ENCODE measurements at places on chromosomes 16 and 17.

- peak; percentile 7 for DNase-seq
Observed at GRCh38 chr17:31487648-31488263, 96.3 kb downstream of the RAB11FIP4 start.

DNA sequence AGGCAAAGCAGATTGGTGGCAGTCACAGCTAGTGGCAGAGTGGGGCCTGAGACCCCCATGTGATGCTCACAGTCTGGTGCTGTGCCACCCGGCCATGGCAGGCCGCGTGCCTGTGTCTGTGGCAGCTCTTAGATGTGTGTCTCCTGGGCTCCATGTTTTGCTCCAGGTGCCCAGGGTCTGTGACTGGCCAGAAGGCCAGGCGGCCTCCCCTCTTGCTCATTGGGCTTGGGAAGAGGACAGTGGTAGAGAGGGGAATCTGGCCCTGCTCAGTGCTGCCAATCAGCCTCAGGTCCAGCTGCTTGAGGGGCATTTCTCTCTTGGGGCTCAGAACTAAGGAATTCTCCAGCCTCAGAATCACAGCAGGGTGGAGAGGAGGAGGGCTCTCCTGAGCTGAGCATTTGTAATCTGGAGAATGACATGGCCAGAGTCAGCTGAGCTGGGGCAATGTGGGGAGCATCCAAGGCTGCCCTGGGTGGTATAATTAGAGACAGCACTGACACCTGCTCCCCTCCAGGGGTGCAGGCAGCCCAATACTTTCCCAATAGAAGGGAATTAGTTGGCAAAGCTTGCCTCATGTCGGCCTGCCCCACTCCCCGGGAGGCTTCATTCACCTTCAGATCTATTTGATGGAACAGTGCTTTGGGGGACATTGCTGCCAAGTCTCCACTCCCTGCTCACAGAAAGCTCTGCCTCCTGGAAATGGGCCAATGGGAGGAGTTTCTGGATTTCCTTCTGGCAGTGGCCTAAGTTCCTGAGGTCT lies 2.7 kb upstream of the LASP1NB start:
- DNase-seq, result peak; percentile 91

DNA sequence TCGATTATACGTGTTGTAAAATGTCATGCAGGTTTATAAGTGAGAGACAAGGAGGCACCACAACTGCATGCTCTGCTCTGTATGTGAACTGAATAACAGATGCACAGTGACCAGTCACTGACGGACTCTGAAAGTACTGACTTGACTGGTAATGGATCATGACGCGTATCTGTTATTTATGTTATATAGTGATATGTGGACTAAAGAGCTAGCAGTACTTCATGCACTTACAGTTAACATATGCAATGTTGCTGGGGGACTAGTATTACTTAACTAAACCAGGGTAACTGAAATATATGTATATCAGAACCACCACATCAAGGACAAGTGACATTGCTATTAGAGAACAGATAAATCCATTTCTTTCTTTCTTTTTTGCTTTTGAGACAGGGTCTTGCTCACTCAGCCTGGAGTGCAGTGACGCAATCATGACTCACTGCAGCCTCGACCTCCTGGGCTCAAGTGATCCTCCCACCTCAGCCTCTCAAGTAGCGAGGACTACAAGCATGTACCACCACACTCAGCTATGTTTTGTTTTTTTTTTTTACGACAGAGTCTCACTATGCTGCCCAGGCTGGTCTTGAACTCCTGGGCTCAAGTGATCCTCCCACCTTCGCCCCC lies 17.2 kb downstream of the COIL start:
- DNase-seq, result peak; percentile 27

DNA sequence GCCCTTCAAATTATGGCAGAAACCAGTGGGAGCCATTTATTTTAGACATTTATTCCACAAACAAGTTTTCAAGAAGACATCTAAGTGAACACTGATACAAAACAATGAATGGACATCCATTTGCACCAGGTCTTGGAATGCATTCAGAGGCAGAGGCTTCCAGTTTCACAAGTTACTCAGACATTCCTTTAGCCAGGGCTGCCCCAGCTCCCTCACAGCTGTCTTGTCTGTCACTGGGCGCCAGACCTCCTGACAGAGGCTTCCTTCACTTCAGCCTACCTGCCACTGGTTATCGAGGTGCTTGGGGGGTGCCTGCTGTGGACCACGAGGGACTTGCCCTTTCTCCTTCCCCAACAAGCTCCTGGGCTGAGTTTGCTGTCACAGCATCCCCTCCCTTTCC lies 19.2 kb downstream of the AQP8 start:
- no peak for DNase-seq

DNA sequence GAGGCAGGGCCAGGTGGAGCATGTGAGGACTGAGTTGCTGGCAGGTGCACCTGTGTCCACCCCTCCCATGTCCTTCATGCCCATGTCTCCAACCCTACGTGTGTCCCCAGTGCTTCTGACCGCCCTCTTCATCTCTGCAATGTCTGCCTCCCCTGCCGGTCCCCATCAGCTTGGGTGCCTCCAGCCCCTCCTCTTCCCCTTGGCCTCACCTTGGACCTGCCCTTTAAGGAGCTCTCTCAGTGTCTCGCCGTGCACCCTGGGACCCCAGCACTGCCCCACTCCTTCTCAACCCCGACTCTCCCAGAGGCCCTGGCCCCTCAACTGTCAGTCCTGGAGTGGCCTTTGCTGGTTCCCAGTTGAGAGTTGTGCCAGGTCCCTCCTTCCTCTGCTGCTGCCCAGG lies 15.0 kb downstream of the RIPOR1 start:
- DNase-seq, result no peak

- DNase-seq, result no peak
Observed at GRCh38 chr17:4648741-4649140, 7.3 kb upstream of the ALOX15 start.

GRCh38 chr16:83533193-83533592 lies 274.6 kb upstream of the HSBP1 start:
- DNase-seq, result no peak

DNA sequence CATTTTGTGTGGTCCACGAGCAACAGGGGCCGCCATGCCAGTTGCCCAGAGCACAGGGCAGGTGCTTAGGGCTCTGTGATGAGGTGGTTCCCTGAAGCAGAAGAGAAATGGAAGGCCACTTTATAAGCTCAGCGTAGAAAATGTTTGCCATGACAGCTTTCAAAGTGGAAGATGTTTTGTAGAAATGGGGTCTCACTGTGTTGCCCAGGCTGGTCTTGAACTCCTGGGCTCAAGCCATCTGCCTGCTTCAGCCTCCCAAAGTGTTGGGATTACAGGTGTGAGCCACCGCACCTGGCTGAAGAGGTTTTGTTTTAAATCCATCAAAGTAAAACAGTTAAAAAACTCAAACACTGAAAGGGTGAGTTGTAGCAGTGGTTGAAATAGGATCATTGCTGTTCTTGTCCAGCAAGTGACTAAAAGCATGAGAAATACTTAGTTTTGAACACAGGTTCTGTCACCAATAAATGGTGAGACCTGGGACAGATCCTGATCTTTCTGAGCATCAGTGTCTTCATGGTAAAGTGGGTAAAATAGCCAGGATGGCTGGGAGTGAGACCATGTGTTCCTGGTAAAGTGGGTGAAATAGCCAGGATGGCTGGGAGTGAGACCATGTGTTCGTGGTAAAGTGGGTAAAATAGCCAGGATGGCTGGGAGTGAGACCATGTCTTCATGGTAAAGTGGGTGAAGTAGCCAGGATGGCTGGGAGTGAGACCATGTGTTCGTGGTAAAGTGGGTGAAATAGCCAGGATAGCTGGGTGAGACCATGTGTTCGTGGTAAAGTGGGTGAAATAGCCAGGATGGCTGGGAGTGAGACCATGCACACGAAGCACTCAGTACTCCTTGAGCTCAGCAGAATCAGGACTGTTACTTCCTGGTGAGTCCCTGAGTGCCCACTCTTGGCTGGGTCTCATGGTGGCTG lies 46.0 kb downstream of the BANP start:
- DNase-seq, result no peak

GRCh38 chr17:75970011-75970523 lies 8.9 kb downstream of the ACOX1 start:
- DNase-seq, result peak; percentile 62

DNA sequence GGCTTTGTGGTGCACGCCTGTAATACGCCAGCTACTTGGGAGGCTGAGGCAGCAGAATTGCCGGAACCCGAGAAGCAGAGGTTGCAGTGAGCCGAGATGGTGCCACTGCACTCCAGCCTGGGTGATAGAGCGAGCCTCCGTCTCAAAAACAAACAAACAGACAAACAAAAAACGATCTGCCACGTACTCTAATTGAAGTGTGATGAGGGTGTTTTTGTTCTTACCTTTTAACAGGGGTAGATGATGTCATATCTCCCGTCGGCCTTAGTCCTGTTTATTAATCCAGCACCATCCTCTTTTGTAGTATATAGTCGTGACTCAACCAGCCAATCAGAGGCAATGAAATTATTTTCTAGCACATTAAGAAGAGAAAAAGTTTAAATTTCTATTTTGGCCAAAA lies 58.5 kb downstream of the IQCK start:
- DNase-seq, result no peak

DNA sequence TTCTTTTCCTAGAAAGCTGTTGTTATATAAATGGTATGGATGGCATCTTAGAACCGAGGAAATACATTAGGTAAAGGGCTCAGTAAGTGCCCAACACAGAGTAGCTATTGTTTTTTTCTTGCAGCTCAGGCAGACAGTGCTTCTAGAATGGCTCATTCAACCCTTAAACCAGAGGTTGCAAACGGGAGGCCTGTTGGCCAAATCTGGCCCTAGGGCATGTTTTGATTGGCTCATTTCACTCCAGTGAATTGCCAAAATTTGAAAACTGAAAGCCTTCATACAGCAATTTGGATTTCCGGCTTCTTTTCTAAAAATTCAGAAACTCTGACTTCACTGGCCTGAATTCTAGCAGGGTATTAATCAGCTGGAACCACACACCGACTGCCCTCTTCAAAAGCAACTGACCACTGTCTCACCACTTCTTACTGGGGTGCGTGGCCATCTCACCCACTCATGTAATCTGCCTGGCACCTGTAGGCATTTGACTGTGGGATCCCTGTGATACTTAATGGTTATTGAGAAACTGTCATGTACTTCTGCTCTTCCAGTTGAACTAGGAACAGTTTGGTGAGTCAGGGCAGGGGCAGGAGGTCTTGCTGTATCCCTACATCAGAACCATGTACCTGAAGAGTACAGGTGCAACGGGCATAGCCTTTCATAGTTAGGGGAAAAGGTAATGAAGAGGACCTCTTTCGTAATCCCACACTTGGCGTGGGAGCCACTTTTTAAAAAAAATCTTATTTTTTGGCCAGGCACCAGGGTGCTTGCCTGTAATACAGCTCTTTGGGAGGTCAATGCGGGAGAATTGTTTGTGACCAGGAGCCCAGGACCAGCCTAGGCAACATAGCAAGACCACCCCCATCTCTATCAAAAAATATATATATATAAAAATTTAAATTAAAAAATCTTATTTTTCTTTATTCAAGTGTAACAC lies 53.6 kb upstream of the SCNN1B start:
- no peak for DNase-seq

DNA sequence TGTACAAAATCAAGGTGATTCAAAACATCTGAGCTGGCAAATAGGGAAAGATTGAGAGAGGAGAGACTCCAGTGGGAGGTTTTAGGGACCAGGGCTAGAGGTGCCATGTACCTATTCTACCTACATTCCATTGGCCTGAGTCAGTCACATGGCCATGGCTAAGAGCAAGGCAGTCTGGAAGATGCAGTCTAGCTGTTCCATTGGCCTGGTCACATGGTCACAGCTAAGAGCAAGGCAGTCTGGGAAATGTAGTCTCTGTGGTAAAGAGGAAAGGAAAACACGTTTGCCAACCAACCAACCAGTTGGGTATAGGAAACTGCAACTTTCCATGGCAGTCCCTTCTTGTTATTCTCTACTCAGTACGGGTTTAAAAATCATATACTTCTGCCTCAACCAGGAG lies 369.1 kb downstream of the XYLT1 start:
- DNase-seq, result peak; percentile 2

DNA sequence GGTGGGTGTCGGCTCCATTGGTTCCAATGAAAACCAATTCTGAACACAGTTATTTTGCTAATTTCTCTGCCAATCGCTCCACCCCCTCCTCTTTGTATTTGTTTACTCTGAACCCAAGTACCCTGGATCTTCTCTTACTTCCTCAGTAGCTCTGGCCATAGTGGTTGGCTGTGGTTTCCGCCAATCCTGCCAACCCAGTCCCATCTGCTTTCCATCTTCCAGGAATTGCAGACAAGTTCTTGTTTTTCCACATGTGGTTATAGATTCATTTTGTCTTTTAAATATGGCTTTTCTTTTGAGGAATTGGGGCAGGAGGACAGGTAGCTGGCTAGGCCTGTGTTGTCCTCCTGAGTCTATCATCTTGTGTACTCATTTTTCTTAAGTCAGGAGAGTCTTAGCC lies 92.0 kb downstream of the CYLD start:
- DNase-seq, result no peak

GRCh38 chr17:65093930-65094329 lies 37.4 kb upstream of the GNA13 start:
- DNase-seq, result no peak

- DNase-seq, result no peak
Observed at GRCh38 chr16:57759541-57760356, 24.2 kb downstream of the KATNB1 start.

- DNase-seq, result no peak
Observed at GRCh38 chr17:17485420-17485819, 8.6 kb downstream of the MED9 start.

DNA sequence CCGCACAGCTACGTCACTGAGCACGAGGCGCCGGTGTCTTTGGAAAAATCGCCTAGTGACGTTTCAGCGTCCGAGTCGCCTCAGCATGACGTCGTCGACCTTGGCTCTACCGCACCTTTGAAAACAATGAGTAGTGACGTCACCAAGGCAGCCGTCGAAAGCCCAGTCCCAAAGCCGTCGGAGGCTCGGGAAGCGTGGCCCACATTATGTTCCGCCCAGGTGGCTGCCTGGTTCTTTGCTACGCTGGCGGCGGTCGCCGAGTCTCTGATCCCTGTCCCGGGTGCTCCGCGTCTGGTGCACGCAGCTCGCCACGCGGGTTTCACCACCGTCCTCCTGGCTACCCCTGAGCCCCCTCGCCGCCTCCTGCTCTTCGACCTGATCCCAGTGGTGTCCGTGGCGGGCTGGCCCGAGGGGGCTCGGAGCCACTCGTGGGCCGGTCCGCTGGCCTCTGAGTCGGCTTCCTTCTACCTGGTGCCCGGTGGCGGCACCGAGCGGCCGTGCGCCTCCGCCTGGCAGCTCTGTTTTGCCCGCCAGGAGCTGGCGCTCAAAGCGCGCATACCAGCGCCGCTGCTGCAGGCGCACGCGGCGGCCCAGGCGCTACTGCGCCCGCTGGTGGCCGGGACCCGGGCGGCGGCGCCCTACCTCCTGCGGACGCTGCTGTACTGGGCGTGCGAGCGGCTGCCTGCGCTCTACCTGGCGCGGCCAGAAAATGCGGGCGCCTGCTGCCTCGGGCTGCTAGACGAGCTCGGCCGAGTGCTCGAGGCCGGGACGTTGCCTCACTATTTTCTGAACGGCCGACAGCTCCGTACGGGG lies 1.5 kb downstream of the TMEM102 start:
- peak; percentile 81 for DNase-seq

DNA sequence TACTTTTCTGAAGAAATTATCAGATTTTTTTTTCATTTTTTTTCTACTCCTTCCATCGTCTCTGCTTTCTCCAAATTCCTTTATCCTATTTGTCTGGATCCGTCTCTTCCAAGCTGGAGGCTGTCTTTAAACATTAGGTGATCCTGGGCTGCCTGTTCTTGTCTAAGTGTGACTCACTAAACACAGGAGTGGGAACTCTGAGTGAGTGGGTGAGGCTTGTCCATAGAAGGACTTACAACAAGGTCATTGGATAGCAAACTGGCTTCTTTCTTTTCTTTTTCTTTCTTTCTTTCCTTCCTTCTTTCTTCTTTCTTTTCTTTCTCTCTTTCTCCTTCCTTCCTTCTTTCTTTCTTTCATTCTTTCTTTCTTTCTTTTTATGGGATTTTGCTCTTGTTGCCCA lies 18.2 kb downstream of the ALOX15 start:
- DNase-seq, result peak; percentile 61

All from cardiac fibroblast (primary cell).